ENCODE measurements at places on chromosomes 5 and 9. TPM values are rescaled to one million over a fixed set of nuclear protein-coding genes. Genes with fewer than 3 reads are reported as not detected.

GRCh38 chr9:34989946-34990635, 546 bp downstream of the DNAJB5 start:
- DNase-seq = peak; percentile 76

Gene IL5
- not detected for total RNA-seq

GRCh38 chr5:169933127-169933526, 47.2 kb downstream of the INSYN2B start:
- no peak for DNase-seq

Gene NXNL2
- total RNA-seq = 3.1 TPM

GRCh38 chr9:94922098-94922607, 195.7 kb downstream of the AOPEP start:
- DNase-seq = peak; percentile 95

Gene PCDHA6
- 0.22 TPM for total RNA-seq

DNA sequence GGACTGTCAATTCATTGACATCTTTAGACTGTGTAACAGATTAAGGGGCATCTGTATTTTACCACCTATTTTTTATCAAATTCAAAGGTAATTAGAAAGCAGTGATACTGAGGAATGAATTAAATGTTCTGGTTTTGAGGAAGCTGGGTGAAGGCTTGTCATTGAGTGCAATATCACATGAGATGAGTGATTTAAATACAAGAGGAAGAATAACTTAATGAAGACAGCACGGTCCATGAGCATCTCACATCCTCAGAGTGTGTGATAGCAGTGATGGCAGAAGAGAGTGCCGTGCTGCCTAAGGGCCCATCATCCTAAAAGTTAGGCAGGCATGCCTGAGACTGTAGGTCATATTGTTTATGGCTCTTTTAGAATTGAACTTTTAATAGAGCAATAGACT, 263.3 kb downstream of the MAST4 start:
- no peak for DNase-seq

DNA sequence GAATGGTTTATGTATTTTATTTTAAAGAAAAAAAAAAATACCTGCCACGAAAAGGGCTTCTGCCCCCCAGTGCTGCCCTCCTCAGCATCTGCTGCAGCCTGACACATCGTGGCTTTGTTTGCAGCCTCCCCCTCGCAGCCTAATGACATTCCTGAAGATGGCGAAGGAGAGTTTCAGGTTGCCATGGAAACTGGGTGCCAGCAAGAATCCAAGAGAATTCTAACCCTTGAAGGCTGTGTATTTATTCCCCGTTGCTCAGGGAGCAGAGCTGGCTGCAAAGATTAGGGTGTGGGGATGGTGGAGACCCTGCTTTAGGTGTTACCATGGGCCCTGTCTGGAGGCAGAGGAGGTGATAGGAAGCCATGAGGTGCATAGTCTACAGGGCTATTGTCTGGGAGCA, 126.6 kb downstream of the NSG2 start:
- no peak for DNase-seq

Gene KCNIP1
- total RNA-seq = not detected

Gene HAVCR1
- not detected for total RNA-seq

- peak; percentile 83 for DNase-seq
Measured at GRCh38 chr5:95846554-95847260, 24.2 kb upstream of the GLRX start.

Gene ECM2
- 5.4 TPM for total RNA-seq

GRCh38 chr5:156819967-156820581, 30.0 kb upstream of the PPP1R2B start:
- DNase-seq = no peak

DNA sequence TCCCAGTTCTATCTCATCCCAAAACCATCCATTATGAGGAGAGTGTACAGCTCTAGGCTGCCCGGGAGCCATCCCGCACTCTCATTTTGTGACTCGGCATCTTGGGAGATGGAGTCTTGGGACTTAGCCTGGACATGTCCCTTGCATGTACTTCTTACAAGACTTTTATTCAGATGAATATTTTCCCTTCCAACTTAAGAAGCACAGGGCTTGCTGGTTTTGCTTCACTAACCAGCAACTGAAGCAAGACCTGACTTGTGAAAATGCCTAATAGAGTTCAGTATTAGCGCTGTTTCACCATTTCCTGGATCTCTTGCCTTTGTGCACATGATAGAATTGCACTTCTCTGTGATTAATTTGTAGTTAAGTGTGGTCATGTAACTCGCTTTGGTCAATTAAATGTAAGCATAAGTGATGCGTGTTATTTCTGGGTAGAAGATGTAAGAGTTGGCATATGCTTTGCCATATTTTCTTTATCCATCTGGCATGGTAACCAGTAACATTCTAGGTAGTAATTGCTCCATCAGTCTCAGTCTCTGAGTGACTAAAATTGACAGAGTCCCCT, 55.8 kb downstream of the PDCD1LG2 start:
- DNase-seq = no peak

DNA sequence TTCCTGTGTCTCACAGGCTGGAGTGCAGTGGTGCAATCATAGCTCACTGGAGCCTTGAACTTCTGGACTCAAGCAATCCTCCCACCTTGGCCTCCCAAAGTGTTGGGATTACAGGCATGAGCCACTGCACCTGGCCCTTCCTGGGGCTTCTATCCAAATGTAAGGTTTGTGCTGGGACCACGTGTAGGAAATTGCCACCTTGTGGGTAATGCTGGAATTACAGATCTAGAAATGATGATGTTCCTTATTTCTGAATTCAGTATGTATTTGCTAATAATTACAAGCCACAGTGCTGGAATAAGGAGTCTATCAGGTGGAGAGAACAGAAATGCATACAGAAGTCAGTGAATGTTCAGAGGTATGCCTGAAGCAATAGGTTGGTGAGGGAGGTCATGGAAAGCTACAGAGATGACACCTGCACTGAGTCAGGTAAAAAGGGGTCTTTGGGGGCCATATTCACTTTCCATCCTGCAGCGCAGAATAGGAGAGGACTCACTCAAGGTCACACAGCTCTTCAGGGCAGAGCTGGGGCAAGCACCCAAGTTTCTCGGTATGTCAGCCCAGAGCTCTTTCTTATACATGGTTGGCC, 8.8 kb upstream of the IGFBPL1 start:
- peak; percentile 51 for DNase-seq
